GOT3 (cell line): ENCODE measurements at places on chromosomes 16 and 17.

DNA sequence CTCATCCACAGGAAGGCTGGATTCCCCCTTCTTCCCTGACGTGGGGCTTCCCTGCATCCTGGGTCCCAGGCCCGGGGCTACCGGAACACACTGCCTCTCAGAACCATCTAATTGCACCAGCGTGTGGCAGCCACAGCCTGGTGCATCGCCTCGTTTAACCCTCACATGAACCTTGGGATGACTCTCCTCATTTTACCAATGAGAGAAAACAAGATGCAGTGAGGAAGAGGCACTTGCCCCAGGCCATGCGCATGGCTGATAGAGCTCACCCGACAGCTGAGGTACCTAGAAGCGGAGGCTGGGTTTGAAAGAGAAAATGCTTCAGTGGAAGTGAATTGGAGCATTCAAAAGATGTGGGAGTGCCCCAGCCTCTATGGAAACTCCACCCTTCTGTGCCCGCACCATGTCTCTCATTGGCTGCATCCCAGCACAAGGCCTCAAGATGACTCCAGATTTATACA, 162.3 kb downstream of the KATNIP start:
- DNase-seq, result no peak

DNA sequence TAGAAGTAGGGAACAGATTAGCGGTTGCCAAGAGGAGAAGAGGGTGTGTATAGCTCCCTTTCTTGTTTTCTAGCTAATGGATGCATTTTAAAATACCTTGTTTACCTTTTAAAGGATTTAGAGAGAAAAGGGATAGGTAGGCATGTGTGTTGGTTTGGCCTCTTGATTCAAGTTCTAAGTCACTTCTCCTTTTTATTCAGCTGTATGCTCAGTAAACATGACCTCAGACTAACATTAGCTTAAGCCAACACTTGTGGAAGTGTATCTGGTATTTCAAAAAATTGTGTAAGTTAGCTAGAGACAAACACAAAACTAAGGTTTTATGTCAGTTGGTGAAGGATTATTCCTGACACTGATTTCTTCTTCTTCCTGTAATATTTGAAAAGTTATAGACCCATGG, 204.1 kb upstream of the NOG start:
- no peak for DNase-seq

DNA sequence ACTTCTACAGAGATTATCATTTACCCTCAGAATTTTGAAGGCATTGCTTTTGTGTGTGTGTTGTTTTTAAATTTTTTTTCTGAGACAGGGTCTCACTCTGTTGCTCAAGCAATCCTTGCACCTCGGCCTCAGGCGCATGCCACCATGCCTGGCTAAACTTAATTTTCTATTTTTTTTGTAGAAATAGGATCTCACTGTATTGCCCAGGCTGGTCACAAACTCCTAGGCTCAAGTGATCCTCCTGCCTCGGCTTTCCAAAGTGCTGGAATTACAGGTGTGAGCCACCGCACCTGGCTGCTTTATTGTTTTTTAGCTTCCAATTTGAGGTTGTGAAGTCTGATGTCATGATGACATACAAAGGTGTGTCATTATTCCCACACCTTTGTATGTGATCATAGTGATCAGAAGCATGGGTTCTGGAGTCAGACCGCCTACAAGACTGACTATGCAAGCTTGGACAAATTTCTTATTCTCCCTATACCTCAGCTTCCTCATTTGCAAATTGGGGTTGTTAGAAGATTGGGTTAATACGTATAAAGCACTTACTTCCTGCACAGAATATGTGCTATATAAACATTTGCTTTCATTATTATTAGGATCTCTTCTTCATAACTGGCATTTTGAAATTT, 5.8 kb downstream of the SEPHS2 start:
- DNase-seq, result no peak

- DNase-seq, result no peak
Observed at GRCh38 chr16:82943371-82943770, 316.6 kb downstream of the CDH13 start.

DNA sequence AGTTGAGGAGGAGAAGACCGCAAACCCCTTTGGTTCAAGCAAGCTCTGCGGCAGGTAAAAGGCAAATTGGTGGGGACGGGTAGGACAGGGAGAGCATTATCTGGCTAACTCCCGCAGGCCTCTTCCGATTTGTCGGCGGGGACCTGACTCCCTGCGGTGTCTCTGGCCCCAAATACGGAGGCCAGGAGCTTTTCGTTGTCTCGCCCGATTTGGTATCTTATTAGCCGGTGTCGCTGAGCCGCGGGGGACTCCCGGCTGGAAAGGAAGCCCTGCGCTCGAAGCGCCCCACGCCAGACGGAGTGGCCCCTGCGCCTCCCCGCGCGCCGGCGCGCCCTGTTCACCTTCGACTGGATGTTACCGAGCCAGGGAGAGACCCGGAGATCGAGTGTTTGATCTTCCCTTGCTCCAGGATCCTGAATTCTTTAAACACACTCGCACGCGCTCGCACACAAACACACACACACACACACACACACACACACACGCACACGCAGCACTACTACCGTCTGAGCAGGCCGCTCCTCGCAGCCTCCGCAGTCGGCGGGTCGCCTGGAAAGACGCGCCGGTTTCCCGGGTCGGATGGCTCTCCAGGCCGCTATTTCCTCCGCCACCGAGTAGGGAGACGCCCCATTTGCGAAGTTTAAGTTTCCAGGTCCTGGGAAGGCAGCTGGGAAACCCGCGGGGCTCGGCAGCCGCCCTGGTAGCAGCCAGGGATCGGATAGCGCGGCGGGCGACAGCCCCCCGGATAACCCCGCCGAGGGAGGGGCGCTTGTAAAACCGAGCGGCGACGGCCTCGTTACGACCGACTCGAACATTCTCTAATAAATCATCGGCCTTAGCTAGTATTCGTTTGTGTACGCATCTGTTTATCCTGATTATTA, 3.3 kb downstream of the PRAC1 start:
- DNase-seq, result no peak

DNA sequence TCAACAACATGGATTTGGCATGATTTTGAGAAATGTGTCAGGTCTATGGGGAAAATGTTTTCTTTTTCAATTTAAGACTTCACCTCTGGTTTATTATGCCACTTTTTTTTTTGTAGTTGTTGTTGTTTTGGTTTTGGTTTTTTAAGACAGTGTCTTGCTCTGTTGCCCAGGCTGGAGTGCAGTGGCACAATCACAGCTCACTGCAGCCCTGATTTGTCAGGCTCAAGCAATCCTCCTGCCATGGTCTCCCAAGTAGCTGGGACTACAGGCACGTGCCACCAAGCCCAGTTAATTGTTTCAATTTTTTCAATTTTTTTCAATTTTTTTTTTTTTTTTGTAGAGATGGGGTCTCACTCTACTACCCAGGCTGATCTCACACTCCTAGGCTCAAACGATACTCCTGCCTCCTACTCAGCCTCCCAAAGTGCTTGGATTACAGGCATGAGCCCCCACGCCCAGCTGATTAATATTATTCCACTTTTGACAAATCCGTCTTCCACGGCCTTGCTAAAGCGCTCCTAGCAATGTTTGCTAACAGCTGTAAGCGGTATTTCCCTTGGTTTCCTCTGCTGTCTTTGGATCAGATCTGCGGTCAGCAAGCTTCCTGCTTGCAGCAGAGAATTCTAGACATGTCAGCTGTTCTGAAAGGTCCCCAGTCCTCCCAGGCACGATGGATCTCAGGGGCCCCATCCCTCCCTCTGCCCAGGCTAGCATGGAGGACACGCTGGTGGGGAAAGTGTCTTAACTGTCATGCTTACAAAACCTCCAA, 7.0 kb upstream of the MILR1 start:
- no peak for DNase-seq

DNA sequence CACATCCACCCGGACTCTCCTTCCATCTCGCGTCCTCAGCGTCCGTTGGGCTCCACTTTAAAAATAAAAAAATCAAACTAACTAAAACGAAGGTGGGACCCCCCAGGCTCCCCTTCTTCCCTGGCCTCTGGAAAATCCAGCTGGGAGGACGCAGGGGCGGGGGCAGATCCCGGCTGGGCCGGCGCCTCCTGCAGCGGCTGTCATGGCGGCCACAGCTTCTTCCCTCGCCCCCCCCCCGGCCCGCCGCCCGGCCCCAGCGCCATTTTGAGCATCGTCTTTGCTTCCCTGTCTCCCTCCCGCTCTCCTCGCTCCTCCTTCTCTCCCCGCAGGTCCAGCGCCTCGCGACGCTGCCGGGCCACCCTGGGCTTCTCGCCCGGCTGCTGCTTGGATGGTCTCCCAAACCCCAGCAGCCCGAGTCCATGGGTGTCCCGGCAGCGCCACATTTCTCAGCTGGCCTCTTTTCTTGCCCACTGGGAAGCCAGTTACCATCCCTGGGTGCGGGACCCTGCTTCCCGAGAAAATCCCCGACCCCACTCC, 3.3 kb downstream of the HOXB2 start:
- DNase-seq, result no peak

GRCh38 chr16:2856061-2856670, 1.8 kb downstream of the PRSS22 start:
- no peak for DNase-seq

DNA sequence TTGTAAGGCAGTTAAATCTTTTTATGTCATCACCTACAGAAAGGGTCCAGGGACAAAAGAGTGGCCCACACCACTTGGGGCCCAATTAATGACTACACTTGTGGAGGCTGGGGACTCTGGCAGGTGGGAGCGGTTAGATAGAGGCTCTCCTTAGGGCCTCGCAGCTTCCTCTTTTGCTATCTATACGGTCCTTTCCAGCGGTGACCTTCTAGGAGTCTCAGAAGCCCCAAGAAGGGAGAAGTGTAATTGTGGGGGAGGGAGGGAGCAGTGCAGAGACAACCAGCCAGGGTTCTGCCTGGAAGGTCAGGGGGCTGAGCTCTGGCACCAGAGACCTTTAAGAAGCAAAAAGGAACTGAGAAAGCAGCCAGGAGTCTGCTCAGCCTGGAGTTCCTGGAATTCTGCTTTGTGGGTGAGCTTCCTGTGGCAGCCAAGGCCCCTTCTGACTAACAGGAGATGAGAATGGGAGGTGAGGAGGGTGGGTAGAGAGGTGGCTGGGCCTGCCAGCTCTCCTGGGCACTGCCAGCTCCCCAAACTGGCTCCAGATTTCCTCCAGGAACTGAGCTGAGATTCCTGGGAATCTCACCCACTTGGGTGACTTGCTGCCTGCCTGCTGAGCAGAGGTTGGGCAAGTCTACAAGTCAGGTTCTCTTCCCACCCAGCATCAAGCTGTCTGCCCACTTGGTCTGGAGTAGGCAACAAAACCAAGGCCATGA, 16.3 kb upstream of the MAP3K14 start:
- no peak for DNase-seq

- no peak for DNase-seq
Observed at GRCh38 chr16:53374800-53375199, 59.5 kb upstream of the RBL2 start.

- no peak for DNase-seq
Observed at GRCh38 chr16:56700195-56700594, 17.9 kb downstream of the MT1X start.

- DNase-seq, result no peak
Observed at GRCh38 chr17:1216217-1217088, 36.7 kb upstream of the ABR start.

DNA sequence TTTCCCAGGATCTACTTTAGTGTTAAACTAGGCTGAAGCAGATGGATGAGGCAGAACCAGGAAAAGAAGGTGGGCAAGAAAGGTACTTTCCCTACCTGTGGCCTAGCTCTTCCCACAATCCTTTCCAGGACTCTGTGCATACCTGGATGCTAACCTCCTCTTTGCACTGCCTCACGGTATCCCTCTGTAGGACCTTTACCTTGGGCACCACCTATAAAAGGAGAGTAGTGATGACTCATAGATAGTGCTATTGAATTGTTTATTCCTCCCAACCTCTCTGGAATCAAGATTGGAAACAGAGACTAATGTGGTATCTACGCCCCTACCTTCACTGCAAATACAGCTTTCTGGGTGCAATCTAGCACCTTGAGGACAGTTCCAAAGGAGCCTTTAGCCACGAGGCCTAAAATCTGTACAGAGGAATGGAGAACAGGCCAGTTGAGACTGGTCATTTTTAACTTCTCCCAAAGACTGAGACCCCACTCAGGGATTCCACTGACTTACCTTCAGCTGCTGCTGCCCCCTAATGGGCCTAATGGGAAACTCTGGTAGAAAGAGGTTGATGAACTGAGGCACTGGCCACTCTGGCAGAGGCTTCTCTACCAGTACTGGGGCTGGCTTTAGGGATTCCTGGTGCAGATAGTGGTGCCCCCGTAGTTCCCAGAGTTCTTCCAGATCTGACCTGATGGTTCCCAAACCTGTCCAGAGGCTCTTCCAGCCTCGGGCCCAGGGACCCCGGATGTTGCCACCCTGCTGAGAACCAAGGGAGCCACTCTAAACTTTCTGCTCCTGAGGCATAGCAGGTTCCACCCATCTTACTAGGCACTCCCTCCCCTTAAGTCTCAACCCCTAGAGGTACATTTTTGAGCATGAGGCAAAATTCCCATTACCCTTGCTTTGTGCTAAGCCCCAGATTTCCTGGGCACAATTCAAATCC, 781 bp downstream of the RSKR start:
- DNase-seq, result no peak

- DNase-seq, result peak; percentile 17
Observed at GRCh38 chr16:84599521-84600202, 18.2 kb downstream of the COTL1 start.

- no peak for DNase-seq
Observed at GRCh38 chr16:12147681-12148080, 171.1 kb downstream of the SNX29 start.

- no peak for DNase-seq
Observed at GRCh38 chr16:87952751-87953150, 1.5 kb downstream of the BANP start.

DNA sequence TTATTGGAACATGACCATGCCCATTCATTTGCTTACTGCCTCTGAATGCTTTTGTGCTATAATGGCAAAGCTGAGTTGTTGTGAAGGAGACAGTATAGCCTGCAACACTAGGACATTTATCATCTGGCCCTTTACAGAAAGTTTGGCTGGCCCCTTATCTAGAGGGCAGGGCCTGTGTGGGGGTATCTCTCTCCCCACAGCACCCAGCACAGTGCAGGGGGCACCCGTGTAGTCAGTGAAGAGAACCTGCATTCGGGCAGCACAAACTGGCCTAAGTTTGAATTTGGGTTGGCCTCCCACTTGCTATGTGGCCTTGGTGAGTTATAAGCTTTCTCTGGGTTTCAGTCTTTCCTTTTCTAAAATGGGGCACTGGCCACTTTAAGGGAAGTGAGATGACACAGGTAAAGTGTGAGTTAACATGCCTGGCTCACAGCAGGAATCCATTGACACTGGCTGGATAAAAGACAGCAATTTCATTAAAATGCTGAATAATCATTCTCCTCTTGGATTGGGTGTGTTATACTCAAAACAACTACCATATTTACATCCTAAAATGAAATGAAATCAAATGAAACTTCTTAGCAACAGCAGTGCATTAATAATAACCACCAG, 12.1 kb downstream of the UBE2O start:
- no peak for DNase-seq

GRCh38 chr16:25950586-25951281, 259.0 kb downstream of the HS3ST4 start:
- DNase-seq, result no peak

GRCh38 chr17:77749989-77750388, 208.5 kb upstream of the TNRC6C start:
- DNase-seq, result no peak

- DNase-seq, result no peak
Observed at GRCh38 chr17:80708480-80708879, 163.8 kb downstream of the RPTOR start.
